C1 segment of cervical spinal cord (tissue), 14 donors: ENCODE measurements at places on chromosomes 6 and 20.

GRCh38 chr6:12962529-12962928 lies 246.0 kb downstream of the PHACTR1 start:
- DNase-seq = no peak

DNA sequence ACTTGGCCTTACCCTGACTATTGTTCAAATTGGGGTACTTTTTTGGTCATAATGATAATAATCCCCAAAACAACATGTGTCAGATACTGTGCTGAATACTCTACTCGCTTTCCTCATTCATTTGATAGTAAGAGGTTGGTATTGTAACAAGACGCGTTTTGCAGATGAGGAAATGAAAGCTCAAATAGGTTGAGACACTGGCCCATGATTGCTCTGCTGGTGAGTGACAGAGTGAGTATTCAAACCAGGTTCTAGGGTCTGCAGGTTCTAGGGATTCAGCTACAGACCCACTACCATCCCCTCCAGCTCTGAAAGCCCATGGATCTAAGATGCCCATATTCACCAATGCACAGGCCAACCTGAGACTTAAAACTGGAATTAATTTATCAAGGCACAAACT lies 1.3 kb upstream of the ENPP4 start:
- DNase-seq = no peak

- no peak for DNase-seq
Measured at GRCh38 chr6:11730641-11731040, 48.0 kb downstream of the ADTRP start.

DNA sequence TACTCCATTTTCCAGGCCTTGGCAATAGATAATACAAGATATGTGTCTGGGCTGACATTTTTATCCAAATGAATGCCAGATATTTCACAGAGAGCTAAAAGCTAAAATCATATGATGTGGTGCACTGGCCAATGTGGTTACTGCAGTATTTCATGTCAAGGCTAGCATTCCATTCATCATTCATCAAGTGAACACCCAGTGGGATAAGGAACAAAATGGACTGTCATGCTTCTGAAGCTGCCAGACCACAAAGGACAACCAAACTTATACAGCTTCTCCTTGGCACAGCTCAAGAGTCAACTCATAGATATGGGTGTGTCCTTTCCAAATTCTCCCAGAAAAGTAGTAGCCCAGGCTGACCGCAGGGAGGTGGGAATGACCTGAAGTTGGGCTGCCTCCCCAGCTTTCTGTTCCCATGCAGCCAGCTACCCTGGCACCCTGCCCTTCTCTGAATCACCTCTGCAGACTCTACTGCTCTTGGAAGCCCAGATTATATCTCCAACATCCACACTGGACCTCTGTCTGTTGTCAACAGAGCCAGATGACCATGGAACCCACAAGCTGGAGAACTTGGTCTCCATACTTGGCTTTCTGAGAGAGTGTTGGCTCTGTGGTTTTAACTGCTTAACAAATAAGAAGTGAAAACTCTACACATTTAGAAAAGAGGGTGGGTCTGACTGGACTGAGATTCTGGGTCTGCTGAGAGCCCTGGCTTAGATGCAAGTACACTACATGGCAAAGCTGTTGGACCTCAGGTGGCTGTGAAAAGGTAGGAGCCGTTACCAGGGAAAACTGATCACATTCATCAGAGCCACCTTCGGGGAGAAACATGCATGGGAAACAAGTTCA lies 122.8 kb downstream of the ALDH8A1 start:
- no peak for DNase-seq

DNA sequence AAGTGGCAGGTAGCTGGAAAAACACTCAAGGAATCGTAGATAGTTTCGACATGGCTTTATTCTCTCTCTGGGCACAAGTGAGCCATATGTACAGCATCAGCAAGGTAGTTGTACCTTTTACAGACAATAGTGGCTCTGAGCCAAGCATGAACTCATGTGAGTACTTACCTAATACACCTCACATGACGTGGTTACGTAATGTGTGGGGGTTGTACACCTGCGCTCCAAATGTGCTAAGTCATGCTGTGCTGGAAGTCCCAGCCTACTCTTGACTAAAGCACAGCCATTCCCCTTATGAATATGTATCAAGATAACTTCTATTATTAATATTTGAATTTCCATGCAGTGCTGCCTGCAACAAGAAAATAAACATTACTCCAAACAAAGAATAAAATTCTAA lies 78.8 kb upstream of the HMGN3 start:
- no peak for DNase-seq

DNA sequence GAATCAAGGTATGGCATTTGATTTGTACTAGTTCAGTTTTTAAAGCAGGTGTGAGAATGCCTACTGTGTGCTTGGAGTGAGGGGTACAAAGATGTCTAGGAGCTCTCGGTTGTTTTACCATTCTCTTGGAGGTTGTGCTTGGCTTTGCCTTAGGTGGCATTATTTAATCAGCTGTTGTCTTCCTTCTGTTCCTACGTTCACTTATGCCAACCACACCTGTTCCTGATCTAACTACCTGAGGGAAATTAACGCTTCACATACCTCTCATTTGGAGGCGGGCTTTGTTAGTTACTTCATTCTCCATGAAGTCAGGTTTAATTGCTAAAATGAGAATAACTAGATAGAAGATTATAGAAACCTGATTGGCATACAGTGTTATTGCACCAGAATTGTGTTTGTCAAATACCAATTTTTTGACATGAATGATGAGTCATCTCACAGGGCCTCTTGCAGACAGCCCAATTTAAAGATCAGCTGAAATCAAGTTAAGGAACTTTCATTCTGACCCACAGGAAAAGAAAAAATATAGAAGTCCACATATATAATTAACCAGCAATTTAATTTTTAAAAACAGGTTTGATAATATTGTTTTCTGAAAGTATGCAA lies 24.8 kb upstream of the PBOV1 start:
- no peak for DNase-seq

- DNase-seq = no peak
Measured at GRCh38 chr6:160995271-160995670, 3.7 kb downstream of the MAP3K4 start.

DNA sequence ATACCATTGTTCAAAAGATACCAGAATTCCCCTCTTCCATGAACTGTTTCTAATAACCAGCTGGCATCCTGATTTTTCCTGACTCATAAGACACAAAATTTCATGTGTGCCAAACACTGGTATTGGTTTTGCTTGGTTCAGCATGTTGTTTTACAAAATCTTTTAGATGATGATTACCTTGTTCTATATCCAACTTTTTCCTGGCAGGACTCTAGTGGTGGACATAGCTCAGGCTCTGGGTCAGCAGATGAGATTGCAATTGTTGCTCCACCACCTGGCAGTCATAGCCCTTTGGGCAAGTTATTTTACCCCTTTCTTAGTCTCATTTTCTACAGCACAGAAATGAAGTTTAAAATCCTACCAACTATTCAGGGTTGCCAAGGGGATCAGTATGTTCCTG lies 6.2 kb downstream of the TRIM38 start:
- DNase-seq = no peak

- no peak for DNase-seq
Measured at GRCh38 chr20:22763257-22763906, 179.0 kb upstream of the FOXA2 start.

DNA sequence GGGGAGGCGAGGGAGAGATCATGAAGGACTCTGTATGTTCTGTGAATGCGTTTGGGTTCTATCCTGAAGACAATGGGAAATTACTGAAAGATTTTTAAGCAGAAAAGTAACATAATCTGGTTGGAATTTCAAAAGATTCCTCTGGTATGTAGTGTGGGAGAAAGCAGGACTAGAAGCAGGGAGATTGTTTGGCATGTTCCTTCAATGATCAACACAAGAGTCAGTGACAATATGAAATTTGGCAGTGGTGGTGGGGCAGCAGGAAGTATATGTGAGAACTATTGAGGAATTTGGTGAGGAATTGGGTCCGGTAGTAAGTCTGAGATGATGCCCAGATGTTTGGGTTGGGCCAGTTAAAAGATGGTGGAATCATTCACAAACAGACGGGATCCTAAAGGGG lies 348.7 kb downstream of the CD83 start:
- no peak for DNase-seq

DNA sequence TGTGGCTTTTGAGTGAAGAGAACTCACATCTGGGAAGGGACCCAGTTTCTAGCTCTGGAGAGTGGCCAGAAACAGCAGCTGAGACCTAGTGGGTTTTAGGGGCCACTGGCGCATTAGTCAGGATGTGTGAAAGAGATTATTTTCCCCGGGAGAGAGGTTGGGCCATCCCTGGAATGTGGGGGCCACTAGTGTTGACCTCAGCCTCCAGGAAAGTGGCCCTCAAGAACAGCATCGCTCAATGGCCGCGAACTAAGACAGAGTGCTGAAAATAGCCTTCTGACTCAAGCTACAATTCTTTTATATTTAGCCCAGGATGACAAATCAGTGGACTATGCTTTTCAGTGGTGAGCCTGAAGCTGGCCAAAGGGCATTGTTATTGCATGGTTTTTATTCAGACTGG lies 210.4 kb upstream of the RNF24 start:
- peak; percentile 66 for DNase-seq

- no peak for DNase-seq
Measured at GRCh38 chr6:20932284-20932683, 398.0 kb downstream of the CDKAL1 start.

- DNase-seq = no peak
Measured at GRCh38 chr20:54040531-54040930, 29.9 kb downstream of the BCAS1 start.

- DNase-seq = no peak
Measured at GRCh38 chr6:109793792-109794191, 102.7 kb downstream of the FIG4 start.

DNA sequence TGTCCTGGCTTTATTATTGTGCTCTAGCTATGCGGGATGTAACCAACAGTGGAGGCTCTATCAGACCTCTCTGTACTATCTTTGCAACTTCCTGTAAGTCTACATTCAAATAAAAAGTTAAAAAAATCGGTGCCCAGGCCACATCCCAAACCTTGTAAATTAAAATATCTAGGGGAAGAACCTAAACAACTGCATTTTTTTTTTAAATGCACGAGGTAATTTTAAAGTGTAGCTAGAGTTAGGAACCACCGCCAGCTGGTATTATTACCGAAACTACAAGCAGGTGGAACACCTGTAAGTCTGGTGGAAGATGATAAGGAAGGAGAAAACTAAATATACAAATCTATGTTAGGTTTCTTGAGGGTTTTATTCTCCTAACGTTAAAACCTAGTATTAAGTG lies 34.5 kb upstream of the ID4 start:
- no peak for DNase-seq

GRCh38 chr6:30810813-30811339 lies 66.5 kb upstream of the IER3 start:
- DNase-seq = no peak

DNA sequence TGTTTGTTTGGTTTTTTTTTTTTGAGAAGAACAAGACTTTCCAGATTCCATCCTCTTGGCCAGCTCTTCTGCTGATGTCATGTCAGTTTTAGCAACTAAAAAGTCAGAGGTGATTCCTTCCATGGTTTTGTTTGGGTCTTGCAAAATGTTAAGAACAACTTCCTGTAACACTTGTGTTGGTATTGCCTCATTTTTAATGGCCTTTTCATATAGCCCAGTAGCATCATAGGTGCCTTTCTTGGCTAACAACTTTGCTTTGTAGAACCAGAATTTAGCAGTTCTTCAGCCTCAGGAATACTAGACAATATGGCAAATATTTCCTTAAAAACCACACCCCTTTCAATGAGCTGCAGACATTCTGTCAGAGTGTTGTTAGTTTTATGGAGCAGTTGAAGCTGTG lies 99.5 kb upstream of the SIRPG start:
- DNase-seq = no peak

DNA sequence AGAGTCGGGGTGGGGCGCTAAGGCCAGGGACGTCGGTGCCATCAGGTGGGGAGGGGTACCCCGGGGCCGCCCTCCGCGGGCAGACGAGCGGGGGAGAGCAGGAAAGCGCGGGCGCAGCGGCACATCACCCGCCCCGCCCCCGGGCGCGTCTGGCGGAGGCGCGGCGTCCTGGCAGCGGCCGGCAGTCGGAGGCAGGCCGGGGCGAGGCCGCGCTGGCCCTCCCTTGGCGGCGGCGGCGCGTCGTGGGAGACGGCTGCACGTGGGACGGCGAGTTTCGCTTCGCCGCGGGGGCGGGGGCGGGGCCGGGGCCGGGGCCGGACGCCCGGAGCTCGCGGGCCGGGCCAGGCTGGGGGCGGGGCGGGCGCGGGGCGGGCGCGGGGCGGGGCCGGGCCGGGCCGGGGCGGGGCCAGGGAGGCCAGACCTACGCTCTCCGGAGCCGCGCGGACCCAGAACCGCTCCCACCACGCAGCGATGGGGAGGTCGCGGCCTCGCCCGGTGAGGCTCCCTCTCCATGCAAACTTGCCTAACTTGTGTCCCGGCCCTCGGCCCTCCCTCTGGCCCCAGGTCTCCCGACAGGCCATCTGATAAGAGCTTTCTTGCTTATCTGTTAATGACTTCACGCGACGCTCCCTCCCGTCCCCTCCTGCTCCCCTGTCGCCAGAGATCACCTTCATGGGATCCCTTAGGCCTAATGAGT lies 12.5 kb downstream of the ITPR3 start:
- DNase-seq = no peak

DNA sequence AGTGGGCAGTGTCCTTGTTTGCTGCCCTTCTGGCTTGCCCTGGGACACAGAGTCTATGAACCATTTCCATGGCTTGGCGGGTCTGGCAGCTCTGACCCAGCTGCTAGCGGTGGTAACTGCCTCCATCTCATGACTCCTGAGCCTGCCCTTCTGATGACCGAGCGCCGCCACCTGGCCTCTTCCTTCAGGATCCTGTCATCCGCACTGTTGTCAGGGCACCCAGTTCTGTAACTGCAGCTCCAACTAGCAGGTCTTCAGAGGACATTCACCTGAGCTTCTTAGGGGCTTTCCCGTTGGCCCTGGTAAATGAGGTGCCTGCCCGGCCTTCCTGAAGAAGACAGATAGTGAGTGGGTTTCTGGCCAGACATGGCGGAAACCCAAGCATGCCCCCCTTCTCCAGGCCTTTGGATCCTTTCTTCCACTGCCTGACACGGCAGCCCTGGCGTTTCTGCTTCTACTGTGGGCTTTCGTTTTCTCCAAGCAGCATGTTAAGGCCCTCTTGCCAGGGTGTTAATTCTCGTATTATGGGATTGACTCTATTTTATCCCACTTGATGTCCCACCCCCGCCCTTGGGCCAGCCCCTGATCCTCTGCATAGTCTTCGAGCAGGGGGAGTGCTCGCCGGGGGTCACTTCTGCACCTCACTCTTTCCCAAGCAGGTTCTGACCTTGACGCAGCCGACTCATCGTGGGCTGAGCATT lies 24.7 kb downstream of the PACSIN1 start:
- no peak for DNase-seq

- DNase-seq = no peak
Measured at GRCh38 chr20:38700141-38700540, 24.1 kb upstream of the SLC32A1 start.

- peak; percentile 48 for DNase-seq
Measured at GRCh38 chr6:158009114-158009891, 27.6 kb downstream of the SYNJ2 start.

DNA sequence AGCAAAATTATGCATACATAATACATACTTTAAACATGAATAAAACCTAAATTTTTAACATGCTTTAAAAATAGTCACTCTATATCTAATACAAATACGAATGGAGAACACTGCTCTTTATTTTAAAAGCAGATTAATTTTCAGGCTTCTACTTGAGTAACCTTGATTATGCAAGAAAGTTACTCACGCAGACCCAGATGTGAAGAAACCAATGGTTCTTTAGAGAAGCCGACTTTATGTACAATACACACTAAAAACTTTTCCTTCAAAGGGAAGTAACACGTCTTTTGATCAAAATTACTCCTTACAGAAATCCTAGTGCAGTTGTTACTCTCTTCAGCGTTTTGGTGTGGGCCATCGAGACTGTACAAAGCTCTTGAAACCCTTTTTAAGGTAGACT lies 136.9 kb upstream of the SLC22A16 start:
- no peak for DNase-seq
